ENCODE measurements at places on chromosomes 6 and 20. TPM values are rescaled to one million over a fixed set of nuclear protein-coding genes. Genes with fewer than 3 reads are reported as not detected.

- no peak for DNase-seq
Measured at GRCh38 chr6:160861824-160862223, 129.7 kb upstream of the MAP3K4 start.

DNA sequence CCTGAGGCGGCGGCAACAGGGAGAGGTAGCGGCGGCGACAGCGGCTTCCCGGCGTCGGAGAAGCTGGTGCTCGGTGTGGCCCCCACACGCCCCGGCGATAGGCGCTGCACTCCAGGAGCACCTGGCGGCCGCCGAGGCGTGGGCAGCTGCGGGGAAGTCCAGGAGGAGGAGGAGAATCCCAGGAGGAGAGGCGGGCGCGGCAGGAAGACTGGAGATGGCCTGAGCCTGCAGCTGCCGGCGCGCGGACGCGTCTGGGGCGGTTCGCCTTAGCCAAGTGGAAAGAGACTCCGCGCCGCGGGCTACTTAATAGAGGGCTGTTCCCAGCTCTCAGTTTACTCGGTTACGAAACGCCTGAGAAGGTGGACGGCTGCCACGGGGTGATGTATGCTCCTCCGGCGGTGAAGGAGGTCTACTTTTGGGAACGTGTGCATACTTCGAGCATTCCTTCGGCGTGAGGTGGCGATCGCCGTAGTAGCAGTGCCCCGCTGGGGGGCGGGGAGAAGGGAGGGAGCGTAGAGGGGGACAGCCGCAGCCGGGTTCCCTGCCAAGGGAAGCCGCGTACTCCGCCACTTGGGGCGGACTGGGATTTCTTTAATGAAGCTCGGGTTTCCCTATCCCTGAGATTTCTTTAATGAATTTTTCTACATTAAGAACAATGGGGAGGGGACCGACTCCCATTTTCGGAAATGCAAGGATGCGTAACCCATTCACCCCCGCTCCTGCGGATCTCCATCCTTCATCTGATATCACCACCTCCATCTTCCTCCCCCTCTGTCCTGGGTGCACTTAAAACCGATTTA is at the start of gene COL12A1:
TSS of gene COL12A1 (minus strand) at position 278 of the 800 bp plus-strand sequence. CDS start 3,261 bp downstream, outside the sequence.
- peak; percentile 70 for DNase-seq

DNA sequence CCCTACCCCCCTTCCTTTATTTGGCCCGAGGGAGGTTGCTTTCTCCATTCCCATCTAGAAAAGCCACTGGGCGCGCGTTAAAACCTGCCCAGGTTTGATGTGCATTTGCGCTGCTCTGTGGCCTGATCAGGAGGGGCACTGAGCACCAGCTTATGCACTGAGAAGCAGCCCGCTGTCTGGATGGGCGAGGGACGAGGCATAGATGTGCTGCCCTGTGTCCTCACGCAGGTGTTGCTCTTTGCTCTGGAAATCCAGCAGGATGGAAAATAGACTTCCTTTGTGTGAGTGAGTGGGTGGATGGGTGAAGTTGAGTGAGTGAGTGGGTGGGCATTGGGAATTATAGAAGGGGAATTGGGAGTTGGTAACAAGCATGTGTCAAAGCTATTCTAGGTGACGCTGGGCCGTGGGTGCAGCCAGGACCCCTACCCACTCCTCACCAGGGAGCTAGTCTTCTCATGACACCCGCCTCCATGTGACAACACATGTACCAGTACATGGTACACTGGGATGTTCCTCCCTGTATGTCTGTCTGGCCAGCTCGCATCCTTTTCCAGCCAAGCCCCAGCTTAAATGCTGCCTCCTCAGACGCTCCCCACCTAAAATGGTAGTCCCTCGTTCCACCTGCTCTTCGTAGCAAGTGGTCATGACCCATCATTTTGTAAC is 162.6 kb downstream of the DTNBP1 start:
- DNase-seq, result no peak

- no peak for DNase-seq
Measured at GRCh38 chr20:43463527-43464218, 6.0 kb downstream of the SRSF6 start.

DNA sequence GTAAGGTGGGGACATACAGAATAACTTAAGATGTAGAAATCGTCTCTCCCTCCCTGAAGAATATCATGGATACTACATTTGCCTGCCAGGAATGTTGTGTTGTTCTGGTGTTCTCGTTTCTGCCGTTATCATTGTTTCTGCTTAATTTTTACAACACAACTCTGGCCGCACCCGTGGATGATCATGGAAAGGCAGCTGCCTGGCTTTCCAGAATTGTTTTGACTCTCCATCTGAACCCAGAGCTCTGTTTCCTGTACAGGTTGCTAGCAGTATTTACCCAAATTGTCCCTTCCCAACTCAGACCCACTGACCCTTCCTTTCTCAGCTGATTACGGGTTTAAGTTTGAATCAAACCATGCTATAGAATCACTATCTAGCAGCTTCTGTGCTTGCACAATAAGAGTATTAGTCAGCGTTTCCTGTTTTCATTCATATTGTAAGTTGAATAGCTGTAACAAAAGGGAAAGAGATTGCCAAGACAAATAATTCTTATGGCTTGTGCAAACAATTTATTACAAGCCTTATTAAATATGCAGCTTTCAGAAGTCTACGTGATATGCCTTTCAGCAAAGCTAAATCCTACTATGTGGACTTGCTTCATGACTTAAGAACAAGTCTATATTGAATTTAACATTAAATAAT is 139.0 kb downstream of the MTHFD1L start:
- no peak for DNase-seq

- peak; percentile 43 for DNase-seq
Measured at GRCh38 chr6:2244261-2245102, 923 bp downstream of the GMDS start.

GRCh38 chr6:100001915-100002388 is 7.9 kb upstream of the MCHR2 start:
- peak; percentile 21 for DNase-seq

- DNase-seq, result no peak
Measured at GRCh38 chr6:6588924-6589709, 597 bp downstream of the LY86 start.

GRCh38 chr6:140082867-140083297 is 708.4 kb upstream of the CITED2 start:
- DNase-seq, result no peak

DNA sequence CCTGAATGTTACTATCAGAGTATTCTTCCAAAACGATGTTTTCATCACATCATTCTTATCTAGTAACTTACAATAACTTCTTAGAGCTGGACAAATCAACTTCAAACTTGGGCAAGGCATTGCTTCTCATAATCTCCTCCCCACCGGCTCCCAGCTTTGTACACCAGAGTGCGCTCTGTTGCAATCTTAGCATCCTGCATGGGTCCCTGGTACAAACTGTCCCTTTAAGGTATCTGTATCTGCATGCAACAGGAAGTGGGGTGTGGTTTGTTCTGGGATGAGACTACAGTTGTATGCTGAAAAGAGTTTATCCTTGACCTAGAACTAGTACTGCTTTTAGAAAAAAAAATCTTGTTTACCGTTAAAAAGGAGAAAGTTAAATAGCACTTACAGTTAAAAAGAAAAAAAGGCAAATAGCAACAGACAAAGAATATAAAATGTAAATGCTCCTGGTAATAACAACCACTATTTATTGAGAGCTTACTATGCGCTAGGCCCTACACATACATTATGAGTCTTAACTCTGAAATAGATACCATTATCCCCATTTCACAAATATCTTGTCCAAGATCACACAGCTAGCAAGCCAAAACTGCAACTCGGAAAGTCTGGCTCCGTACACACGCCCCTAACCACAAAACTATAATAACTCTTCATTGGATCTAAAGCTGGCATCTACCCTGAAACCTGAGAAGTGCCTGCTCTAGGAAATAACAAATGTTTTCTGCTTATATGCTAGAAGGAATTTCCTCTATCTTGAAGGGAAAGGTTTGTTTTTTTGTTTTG is 9.8 kb upstream of the HECA start:
- peak; percentile 79 for DNase-seq

- DNase-seq, result no peak
Measured at GRCh38 chr20:11117808-11118528, 444.2 kb upstream of the JAG1 start.

GRCh38 chr6:25676775-25677174 is 24.8 kb downstream of the SCGN start:
- DNase-seq, result no peak

GRCh38 chr6:14673201-14673600 is 555.6 kb downstream of the CD83 start:
- no peak for DNase-seq

DNA sequence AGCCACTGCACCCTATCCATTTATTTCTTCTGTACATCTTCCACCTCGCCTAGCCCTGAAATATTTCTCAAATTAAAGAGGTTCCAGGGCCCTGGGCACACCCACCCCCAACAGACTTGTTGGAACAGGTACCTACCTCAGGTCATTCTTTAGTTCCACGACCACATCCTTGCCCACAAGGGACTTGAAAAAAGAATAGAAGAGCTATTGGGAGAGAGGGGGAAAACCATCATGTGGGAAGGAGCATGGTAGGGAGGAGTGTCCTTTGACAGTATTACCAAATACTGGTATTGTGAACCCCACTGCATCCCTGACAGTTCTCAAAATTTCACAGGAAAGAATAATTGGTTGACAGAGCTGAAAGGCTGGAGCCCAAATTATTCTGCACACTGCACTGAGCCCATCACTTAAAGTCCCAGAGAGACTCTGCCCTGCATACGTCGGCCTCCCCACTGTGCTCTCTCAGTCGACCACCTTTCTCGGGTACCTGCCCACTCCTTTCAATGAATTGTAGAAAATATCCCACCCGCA is 762 bp downstream of the LSM2 start:
- DNase-seq, result no peak

DNA sequence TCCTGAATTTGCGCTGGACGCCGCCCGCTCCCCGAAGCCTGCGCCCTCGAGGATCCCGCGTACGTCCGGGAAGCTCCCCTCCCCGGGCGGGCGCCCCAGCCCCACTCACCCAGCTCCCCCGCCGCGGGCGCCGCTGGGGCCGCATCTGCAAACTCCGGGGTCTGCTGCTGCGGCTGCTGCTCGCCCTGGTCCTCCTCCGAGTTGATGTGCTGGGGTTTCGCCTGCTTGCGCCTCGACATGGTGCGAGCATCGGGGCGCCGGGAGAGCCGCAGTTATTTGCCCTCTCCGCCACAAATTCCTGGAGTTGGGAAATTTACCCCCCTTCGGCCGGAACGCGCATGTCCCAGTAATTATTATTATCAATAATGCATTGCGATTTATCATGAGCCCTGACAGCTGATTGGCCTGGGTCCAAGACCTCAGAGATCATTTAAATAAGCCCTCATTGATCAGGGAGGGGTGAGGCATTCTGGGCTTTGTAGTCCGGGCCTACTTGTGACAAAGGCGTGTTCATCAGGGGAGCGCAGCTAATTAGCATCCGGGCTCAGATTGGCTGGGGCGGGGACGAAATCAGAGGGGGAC is at the start of gene SALL4:
TSS of gene SALL4 (minus strand) at position 352 of the 582 bp plus-strand sequence. CDS start at position 239, 113 bp downstream.
- DNase-seq, result no peak

DNA sequence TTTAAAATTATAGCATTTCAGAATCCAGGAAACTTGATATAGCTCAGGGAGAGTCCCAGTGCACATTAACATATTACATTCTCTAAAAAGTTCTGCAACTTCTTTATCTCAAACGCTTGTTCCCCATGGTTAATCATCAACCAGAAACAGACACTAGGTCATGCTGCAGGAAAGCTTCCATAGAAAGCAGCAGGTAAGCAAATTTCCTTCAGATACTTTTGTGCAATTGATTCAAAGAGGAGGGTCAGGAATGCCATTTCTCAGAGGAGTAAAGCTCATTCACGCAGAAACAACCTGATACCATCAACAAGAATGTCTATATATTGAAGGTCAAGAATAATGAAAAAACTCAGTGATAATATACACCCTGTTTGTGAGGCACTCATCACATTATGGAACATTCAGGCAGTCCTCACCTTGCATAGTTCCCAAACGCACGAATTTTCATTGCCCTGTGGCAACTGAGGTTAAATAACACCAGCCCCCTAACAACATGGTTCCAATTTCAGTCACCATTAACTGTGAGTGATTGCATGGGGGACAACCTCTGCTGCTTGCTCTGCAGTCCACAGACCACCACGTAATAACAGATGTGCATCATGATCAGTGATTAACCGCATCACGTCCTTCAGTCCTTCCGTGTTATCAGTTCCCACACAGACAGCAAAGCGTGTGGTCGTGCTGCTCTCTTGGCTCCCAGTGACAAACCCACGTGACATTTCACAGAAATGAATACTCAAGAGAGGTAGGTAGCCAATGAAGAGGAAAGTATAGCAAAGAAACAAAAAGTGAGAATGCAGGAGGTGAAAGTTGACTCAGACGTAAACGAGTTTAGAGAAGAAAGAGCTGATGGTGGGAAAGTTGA is 95.7 kb downstream of the LY86 start:
- no peak for DNase-seq

DNA sequence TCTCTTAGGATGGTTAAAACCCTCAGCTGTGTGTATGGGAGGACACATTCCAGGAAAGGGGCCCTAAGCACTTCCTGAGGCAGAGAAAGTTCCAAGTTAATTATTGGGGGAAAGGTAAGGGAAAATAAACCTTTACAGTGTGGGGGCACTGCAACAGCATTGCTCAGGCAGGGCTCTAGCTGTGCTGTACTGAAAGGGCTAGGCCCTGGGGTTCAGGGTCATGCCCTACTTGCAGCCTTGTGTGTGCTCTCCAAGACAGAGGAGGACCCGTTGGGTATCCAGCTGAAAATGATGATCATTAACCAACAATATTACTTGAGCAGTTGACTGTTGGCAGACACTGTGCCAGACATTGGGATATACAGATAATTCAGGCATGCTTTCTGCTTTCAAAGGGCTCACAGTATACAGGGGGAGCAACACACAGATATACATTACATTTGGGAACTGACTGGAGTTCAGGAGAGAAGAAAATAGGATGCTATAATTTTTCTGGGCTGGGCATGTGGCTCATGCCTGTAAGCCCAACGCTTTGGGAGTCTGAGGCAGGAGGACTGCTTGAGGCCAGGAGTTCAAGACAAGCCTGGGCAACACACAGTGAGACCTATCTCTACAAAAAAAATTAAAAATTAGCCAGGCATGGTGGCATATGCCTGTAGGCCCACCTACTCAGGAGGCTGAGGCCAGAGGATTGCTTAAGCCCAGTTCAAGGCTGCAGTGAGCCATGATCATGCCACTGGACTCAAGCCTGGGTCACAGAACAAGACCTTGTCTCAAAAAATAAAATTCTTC is 9.1 kb upstream of the RPL7L1 start:
- DNase-seq, result no peak

The GPR31 gene
- not detected for total RNA-seq

The SLC35B2 gene
- total RNA-seq, result 42.7 TPM

The BACH2 gene
- total RNA-seq, result 1.2 TPM

The RFX6 gene
- 1.6 TPM for total RNA-seq

The TSPO2 gene
- not detected for total RNA-seq

The VWA7 gene
- total RNA-seq, result 10.1 TPM

The CCDC170 gene
- total RNA-seq, result 0.86 TPM

All from colonic mucosa (tissue), 4 donors.